ENCODE measurements at places on chromosomes 12 and 14.

- DNase-seq: no peak
Measured at GRCh38 chr14:57153286-57153685, 115.4 kb downstream of the EXOC5 start.

GRCh38 chr14:103653805-103654204 is 24.8 kb downstream of the KLC1 start:
- no peak for DNase-seq

- no peak for DNase-seq
Measured at GRCh38 chr12:131409211-131409610, 301.7 kb upstream of the SFSWAP start.

- DNase-seq: peak; percentile 70
Measured at GRCh38 chr12:27595231-27595642, 71.2 kb downstream of the PPFIBP1 start.

- no peak for DNase-seq
Measured at GRCh38 chr14:103377522-103378037, 7.6 kb upstream of the MARK3 start.

DNA sequence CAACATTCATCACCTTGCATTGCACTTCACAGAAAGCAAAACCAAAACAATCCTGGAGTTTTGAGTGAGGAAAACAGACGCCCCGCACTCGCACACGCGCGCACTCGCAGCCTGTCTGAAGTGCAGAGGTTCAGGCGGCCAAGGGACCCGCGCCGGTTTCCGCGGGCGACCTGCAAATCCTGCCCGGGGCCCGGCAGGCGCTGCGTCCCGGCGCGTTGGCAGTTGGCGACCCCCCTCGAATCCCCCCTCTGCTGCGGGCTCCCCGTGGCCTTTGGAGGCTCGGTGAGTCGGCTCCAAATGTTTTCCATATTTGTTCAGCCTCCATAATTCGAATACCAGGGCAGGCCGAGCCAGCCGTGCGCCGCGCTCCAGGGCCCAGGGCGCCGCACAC is at the start of gene SSPN:
SSPN (plus strand) TSS at position 324 of the 391 bp plus-strand sequence. CDS start 100 bp downstream, outside the sequence.
- DNase-seq: peak; percentile 56

GRCh38 chr12:76002598-76003354 is 28.8 kb downstream of the PHLDA1 start:
- no peak for DNase-seq

DNA sequence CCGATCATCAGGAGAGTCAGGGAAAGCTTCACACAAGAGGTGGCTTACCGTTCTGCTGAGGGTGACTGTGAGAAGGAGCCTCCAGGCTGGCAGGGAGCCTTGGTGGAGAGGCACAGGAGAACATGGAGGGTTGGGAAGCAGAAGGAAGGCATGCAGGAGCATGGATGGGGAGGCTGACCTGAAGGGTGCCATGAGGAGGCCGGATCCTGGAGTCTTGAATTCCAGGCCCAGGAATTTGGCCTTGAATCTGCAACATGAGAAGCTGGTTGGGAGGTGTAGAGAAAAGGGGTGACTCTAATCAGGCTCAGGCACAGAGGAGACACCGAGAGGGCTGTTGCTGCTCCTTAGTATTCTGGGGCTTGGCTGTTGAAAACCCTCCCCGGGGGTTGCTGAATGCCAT is 130.2 kb downstream of the PELI2 start:
- DNase-seq: no peak

- peak; percentile 82 for DNase-seq
Measured at GRCh38 chr12:54191550-54192022, 2.8 kb upstream of the SMUG1 start.

DNA sequence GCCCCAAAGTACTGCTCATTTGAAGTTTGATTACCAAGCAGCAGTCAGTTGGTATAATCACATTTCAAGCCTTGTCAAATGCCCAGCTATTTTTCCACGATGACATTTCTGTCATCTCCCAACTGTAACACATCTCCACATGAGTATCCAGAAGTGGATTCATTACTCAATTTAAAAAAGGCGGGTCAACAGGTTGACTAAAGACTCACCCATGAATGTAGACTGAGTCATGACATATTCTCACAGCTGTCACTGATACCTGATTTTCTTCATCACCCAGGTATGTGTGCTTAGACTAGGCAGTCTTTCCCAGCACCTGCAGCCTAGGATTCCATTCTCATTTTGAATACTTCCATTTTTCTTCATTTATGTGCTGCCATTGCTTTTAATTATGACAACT is 75.1 kb upstream of the DBX2 start:
- DNase-seq: no peak

All from tibial artery (tissue), 4 donors.